GF-D8 (cell line): ENCODE measurements at places on chromosomes 5 and 9.

GRCh38 chr9:120542701-120543490, 37.1 kb downstream of the CDK5RAP2 start:
- no peak for DNase-seq

GRCh38 chr9:136189394-136190236, 15.3 kb downstream of the LHX3 start:
- no peak for DNase-seq

- DNase-seq = no peak
Measured at GRCh38 chr9:134552349-134552990, 89.1 kb upstream of the COL5A1 start.

DNA sequence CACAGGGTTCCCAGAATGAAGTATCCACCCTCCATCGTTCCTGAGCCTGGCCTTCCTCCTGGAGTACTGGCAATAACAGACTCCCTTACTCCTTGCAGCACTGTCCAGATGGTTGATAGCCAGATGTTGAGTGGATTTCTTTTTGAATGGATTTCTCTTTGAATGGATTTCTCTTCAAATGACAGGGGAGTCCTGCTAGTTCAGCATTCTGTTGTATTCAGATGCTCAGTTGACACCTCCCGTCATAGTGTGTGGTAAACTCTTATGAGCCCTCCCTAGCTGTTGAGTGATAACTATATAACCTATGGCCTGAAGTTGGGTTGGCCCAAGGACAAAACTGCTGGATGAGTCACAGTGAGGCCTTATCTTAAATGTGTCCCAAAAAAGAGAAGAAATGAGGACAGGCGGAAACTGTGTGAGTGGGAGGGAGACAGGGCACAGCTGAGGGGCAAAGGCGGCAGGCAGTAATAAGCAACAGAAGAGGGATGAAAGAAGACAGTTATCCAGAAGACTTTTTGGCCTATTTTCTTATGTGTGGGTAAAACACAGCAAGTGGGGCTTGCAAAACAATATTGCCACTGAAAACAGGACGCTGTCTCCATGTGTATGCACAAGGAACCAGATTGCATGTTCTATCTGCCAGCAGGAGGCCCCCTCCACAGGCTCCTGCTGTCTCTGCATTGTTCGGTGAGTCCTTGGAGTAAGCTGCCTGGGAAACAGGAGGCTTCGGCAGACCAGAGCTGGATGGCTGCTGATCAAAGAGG, 209.5 kb upstream of the S1PR3 start:
- no peak for DNase-seq

- no peak for DNase-seq
Measured at GRCh38 chr5:154288145-154288544, 97.6 kb downstream of the GALNT10 start.

DNA sequence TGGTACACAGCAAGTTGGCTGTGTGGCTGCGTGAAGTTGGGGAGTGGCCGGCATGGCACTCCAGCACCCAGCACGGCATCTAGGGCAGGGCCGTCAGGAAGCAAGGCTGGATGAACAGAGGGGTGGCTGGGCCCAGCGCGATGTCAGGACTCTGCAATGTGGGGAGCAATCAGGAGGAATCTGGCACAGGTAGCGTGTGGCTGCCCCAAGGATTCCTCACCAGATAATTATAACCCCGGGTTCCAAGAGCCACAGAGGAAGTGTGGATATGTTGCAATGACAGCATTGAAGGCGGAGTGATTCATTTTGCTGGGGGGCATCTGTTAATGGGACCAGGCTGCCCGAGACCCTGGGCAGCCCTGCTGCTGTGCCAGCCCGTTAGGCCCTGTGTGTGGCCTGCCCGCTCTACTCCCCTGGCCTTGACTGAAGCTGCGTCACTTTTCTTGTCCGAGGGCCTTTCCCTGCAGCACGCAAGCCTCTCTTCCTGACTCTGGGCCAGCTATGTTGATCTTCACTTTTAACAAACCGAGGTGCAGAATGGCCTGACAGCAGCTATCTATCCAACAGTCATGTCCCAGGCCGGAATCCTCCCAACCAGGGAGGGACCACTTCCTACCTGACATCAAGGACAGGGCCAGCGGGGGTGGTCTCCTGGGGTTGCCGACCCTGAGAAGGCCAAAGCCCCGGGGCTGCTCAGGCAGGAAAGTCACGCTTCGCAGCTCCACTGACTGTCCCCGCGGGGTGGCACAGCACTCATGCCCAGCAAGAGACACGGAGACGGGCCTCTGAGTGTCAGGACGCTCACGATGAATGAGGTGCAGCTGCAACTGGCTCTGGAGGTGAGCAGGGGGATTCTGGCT, 118.0 kb upstream of the PHYKPL start:
- DNase-seq = no peak

- DNase-seq = no peak
Measured at GRCh38 chr5:139524940-139525585, 36.1 kb upstream of the UBE2D2 start.

- DNase-seq = no peak
Measured at GRCh38 chr9:135066291-135066690, 21.2 kb upstream of the OLFM1 start.

- DNase-seq = no peak
Measured at GRCh38 chr5:96629774-96630173, 32.4 kb upstream of the CAST start.

DNA sequence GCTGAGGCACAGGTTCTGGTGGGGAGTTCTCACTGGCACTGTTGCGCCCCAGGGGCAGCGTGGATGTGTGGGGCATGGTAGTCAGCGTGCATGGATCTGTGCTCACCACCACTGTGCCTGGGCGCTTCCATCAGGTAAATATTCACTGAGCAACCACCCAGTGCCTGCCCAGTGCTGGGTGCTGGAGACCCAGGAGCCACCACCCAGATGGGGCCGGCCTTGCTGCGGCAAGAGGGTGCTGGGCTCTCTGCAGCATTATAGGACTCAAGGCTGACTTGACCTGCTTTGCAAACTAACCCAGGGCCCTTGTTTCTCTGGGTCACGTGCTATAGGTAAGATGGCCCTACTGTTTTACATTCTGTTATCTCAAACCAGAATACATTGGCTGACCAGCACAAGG, 60.5 kb downstream of the DAP start:
- DNase-seq = no peak

- no peak for DNase-seq
Measured at GRCh38 chr5:179327021-179327735, 18.1 kb downstream of the ADAMTS2 start.

- DNase-seq = no peak
Measured at GRCh38 chr5:82931110-82931509, 146.1 kb downstream of the TMEM167A start.

- no peak for DNase-seq
Measured at GRCh38 chr5:14532180-14532579, 49.4 kb upstream of the OTULINL start.

DNA sequence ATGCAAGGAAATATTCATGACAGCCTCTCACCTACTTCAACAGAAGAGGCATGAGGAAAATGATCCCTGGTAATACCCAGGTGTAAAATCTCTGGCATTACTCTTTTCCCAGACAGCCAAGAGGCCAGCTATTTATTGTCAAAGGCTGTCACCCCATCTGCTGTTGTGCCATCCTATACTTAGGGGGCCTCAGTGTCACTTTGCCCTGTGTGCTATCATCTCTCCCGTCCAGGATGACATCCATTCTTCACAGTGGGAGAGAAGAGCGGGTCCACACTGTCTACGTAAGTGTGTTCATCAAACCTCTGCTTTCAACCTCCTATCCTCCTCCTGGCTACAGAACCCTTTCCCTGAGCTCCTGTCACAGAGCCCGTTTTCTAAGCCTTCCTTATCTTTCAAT, 82.6 kb downstream of the MYO10 start:
- no peak for DNase-seq

DNA sequence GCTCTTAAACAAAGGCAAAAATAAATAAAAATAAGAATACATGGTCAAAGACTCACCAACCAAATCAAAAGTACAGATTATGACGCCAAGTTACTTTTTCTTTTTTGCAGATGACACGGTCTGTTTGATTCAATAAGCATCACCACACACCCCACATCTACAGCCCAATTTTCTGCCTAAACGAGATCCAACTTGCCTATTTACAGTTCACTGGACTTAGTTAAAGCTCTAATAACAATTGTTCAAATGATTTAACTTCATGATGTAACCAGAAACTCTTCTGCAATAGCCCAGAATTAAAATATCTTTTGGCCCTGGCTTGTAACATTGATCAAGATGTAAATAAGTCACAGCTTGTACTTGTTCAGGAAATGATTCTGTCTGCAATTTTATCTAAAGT, 590.3 kb upstream of the C9orf72 start:
- no peak for DNase-seq

GRCh38 chr9:129033216-129033615, 3.2 kb upstream of the MIGA2 start:
- no peak for DNase-seq

GRCh38 chr9:97705354-97705950, 8.3 kb upstream of the XPA start:
- DNase-seq = peak; percentile 29

DNA sequence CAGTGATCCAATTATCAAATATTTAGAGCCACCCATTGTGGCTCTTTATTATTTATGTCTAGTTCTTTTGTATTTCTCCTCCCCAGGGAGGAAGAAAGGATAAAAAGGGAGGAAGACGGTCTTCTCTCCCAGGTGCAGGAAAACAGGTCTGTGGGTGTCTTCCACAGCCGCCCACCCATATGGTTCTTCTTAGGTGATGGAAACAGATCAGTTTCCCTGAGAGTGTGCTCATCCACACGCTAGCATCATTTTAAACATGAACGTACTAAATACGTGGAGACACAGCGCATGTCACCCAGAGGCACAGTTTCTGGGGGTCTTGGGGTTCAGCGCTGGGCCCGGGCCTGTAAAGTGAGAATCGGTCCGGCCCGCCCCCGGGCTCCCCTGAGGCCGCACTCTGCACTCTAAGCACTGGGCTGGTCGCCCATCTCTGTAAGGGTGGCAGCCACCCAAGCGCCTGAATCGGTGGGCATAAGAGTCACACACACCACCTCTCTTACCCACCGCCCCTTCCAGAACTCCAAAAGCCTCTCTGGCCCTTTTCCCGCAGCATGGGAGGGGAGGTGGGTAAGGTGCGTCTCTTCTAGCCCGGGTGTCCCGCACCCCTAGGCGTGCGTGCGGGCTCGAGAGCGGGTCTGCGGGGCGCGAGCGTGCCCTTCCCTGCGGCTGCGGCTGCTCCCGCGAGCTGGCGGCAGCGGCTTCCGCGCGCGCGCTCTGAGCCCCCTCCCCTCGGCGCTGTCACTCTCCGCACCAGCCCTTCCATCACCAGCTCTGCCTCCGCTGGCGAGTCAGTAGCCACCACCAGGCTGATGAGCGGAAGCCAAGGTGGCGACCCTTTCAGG, 1.3 kb downstream of the PTCH1 start:
- DNase-seq = no peak

GRCh38 chr9:127608104-127608966, 3.7 kb upstream of the STXBP1 start:
- peak; percentile 21 for DNase-seq

GRCh38 chr5:141172381-141173204, at the start of gene PCDHB7:
Gene PCDHB7 (plus strand): TSS chr5:141172644. CDS start chr5:141172836, 192 bp downstream.
- DNase-seq = no peak

- no peak for DNase-seq
Measured at GRCh38 chr9:69759021-69759420, 790 bp downstream of the PTAR1 start.

DNA sequence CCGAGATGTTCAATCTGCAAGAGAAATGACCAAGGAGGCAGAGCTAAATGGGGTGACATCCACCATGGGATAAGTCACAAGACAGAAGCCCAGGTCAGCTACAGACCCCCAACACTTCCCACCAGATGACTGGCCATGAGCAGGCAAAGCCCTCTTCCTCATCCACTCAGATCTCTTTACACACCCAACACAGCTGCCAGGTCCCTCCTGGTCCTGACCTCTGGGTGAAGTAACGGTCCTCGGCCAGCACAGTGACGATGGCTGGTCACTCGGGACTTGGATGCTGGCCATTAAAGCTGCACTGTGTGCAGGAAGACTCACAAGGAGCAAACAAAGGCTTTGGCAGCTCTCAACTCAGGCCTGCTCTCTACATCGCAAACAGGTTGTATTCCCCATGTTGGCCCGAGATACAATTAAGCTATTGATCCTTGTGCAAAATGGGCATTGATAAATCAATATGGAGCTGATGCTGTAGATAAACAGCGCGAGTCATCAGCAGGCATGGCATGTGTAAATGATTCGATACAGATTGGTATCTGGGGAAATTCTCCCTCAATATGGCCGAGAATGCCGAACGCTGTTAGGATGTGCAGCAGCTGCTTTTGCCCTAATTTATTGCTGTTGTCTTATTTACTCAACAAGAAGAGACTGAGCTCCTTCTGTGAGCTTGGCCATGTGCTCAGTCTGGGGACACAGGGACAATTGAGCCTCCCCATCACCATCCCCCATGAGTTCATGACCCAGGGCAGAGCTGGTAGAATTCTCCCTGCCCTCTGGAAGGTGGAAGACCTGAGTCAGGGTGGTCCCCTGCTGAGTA, 98.7 kb downstream of the C5orf15 start:
- DNase-seq = no peak

- DNase-seq = no peak
Measured at GRCh38 chr9:125752070-125752628, 5.0 kb downstream of the PBX3 start.

DNA sequence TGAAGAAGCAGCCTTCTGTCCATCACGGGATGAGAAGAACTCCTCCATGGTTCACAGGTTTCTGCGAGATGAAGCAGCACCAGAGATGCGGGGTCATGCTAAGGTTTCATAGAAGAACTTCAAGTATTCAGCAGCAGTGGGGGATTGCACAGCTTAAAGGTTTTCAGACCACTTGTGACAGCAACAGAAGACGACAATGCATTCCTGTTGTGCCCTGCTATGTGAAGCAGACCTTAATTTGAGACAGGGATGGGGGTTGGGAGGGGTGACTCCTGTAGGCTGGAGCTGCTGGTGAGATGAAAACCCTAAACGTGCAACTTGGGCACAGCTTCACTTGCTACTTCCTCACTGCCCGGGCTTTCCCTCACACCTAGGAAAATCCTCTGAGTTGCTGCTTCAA, 256.0 kb downstream of the SLIT3 start:
- DNase-seq = no peak

DNA sequence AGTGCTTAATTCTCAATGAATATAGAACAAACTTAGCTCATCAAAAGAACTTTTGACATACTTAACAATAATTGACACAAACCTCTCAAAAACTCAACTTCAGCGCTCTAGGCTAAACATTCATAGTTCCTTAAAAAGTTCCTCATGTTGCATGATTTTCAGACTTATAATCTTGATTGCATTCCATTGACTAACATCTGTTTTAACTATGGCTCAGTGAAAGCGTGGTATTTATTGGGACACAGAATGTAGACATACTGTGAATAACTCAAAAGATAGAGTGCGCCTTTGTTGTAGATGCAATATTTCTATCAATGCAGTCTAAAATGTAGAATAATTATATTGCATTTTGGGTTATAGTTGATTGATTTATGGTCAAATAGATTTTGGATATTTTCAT, 227.1 kb upstream of the HAPLN1 start:
- DNase-seq = no peak

GRCh38 chr5:54733101-54733500, 215.5 kb downstream of the SNX18 start:
- no peak for DNase-seq

DNA sequence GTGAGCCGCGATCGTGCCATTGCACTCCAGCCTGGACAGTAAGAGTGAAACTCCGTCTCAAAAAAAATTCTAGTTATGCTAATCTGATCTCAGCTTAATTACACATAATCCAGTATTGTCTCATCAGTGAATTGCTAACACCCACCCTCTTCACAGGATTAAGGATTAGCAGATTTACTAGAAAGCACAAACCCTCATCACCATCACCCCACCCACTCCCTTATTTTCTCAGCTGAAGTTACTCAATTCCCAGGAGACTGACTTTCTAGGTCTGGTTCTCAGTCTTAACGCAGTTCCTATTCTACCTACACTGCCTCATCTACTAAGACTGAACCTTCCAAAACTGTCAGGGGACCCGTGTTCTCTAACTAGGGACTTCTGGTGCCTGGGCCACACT, 9.0 kb downstream of the TOR1B start:
- DNase-seq = no peak
